ENCODE measurements at places on chromosomes 2 and 18. TPM values are rescaled to one million over a fixed set of nuclear protein-coding genes. Genes with fewer than 3 reads are reported as not detected.

DNA sequence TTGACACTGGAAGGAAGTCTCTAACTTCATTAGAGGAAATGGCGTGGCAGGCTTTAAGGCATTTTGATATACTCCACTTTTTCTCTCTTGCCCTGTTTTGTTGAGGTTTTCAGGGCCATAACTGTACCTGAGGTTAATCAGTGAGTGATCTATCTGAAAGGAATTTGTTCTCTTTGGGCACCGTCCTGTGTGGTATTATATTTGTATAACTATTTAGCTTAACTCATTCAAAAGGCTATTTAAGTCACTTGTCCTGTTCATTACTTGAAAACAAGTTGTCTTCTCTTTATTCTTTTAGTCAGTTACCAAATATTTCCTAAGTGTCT lies 180.4 kb downstream of the NEDD4L start:
- no peaks in the 10 kb centered on the region for H3K27me3 ChIP-seq
- no peak overlapping the region for H3K27ac ChIP-seq
- DNase-seq, result no peak

DNA sequence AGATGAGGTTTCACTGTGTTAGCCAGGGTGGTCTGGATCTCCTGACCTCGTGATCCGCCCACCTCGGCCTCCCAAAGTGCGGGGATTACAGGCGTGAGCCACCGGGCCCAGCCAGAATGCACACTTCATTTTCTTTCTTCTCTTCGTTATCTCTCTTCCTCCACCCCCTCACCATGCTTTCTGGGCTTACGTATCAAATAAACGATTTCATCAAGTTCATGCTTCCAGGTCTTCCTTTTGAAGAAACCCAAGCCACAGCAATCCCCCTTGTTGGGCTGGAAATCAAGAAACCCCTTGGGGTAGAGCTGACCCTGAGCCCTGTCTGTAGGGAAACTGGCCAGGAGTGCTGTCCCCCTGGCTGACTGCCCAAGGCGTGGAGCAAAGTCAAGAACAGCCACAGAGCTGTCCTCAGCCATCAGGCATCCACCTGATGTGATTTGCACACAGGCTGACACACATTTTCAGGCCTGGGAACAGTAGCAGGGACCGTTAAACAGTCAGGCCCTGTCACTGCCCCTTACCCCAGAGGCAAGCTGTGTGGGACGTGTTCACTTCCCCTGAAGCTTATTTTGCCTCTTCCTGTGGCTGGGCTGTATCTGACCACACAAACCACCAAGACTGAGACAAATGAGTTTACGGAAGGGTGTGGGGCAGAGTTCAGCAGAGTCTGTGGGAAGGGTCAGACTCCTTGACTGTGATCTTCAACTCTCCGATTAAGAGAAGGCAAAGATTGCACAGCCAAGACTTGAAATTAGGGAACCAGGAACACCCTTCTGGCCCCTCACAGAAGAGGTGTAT lies 15.1 kb upstream of the NMUR1 start:
- no peaks in the 10 kb centered on the region for H3K27me3 ChIP-seq
- peak overlapping the region; percentile 43 for H3K4me3 ChIP-seq
- DNase-seq, result peak; percentile 98
- no peaks in the 10 kb centered on the region for H3K36me3 ChIP-seq

DNA sequence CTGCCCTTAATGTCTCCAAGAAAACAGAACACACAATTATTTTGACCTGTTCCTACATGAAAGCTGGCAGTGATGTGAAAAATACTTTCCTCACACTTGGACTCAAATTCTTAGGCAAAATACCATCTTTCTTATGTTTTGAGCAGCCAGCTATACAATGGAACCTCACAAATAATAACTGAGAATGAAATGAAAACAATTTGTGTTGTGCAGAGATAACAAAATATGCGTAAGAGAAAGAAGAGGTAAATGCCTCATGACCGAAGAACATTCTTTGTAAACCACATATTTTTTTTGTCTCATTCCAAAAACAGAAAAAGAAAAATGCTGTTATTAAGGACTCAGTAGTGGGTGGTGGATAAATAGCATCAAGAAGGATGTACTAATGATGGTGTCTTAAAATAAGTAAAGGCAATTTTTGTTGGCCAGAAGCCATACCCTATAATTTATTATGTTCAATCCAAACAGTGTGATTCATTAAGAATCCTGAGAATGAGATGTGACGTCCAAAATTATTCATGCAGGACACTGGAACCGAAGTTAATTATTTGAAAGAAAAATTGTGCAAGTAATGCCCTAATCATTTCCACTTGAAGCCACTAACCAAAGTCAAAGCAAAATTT lies 193.0 kb upstream of the NETO1 start:
- no peaks in the 10 kb centered on the region for H3K27me3 ChIP-seq
- H3K36me3 ChIP-seq, result no peaks in the 10 kb centered on the region
- H3K4me1 ChIP-seq, result no peaks in the 10 kb centered on the region
- DNase-seq, result no peak
- no peak overlapping the region for H3K4me3 ChIP-seq
- no peak overlapping the region for H3K27ac ChIP-seq

DNA sequence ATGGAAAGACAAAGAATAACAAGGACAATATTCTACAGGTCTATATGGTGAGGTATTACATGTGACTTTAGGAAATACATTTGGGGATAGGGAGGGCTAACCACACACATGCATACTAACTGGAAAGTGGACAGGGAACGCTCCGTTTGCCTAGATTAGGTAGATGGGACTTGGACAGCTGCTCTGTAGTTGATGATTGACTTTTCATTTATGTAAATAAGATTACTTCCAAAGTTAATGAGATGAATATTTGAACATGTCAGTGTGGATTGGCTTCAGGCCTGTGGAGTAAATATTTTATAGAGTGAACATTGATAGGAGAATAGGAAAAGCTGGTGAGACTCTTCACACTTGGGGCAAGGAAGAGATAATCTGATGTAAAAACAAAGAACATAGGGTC lies 142.0 kb downstream of the NCK2 start:
- no peak overlapping the region for H3K4me3 ChIP-seq
- peaks cover under 1% of the 10 kb centered on the region for H3K36me3 ChIP-seq
- H3K27me3 ChIP-seq, result no peaks in the 10 kb centered on the region
- H3K4me1 ChIP-seq, result peaks cover 5% of the 10 kb centered on the region
- H3K27ac ChIP-seq, result no peak overlapping the region

- H3K27ac ChIP-seq, result no peak overlapping the region
- DNase-seq, result no peak
- no peaks in the 10 kb centered on the region for H3K36me3 ChIP-seq
Measured at GRCh38 chr2:169999054-169999453, 171.8 kb downstream of the UBR3 start.

- no peak for DNase-seq
- no peak overlapping the region for H3K27ac ChIP-seq
- H3K27me3 ChIP-seq, result no peaks in the 10 kb centered on the region
- H3K4me1 ChIP-seq, result no peaks in the 10 kb centered on the region
- H3K4me3 ChIP-seq, result no peak overlapping the region
Measured at GRCh38 chr18:63994783-63995399, 25.0 kb downstream of the SERPINB8 start.

DNA sequence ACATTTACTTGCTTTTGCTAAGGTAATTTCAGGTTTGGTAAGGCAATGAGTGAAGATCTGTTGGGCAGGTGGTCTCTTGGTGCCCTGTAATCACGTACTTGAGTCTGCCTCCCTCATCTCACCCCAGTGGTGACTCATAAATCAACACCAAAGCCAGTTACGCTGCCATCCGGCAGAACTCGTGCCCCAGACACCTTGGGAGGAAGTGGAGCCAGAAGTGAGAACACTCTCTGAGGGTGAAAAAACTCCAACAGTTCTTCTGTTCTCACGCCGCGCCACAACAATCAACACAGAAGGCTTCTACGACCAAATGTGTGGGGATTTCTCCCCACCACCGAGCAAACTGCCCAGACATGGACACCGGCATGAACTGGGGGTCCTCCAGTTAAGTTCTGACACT lies 206.2 kb downstream of the ARL4C start:
- no peaks in the 10 kb centered on the region for H3K27me3 ChIP-seq
- peak overlapping the region; percentile 77 for H3K27ac ChIP-seq
- H3K4me3 ChIP-seq, result no peak overlapping the region
- peaks cover 39% of the 10 kb centered on the region for H3K4me1 ChIP-seq

- no peak overlapping the region for H3K4me3 ChIP-seq
- no peaks in the 10 kb centered on the region for H3K36me3 ChIP-seq
- H3K4me1 ChIP-seq, result no peaks in the 10 kb centered on the region
- H3K27me3 ChIP-seq, result no peaks in the 10 kb centered on the region
- DNase-seq, result no peak
Measured at GRCh38 chr2:109124982-109125592, 3.9 kb upstream of the SH3RF3 start.

DNA sequence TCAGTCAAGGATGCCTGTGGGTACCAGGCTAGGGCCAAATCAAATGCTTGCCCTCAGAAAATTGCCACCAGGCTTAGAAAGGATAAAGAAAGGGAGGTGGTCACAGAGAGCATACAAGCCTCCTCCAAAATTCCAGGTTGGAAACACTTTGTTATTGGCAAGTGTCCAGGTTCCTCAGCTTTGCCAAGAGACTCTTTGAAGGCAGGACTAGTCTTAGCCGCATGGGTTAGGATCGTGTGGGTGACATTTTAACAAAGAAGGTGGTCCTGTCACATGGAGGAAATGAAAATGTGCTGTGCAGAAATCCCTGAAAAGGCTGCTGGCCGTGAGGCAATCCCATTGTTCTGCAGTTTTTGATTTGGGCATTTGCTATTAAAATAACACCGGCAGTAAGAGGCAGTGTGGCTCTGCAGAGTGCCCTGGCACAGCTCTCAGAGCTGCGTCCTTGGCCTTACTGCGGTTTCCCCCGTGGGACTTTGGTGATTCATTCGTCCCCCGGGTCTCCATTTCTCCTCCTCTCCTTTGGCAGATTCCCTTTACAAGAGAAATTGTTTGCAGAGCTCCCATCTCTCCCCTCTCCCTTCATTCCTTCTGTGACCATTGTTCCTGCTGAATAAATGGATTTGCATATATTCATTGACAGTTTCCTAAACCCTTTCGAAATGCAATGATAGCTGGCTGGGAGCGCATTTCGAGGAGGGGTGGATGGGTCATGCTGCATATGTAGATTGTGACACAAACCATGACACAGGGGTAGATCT lies 187.3 kb downstream of the VAPA start:
- no peaks in the 10 kb centered on the region for H3K36me3 ChIP-seq
- no peak overlapping the region for H3K27ac ChIP-seq
- no peaks in the 10 kb centered on the region for H3K27me3 ChIP-seq
- no peak for DNase-seq
- H3K4me3 ChIP-seq, result no peak overlapping the region
- no peaks in the 10 kb centered on the region for H3K4me1 ChIP-seq

GRCh38 chr2:188570370-188570769 lies 278.7 kb downstream of the GULP1 start:
- no peak for DNase-seq
- H3K4me1 ChIP-seq, result no peaks in the 10 kb centered on the region
- no peak overlapping the region for H3K4me3 ChIP-seq
- no peaks in the 10 kb centered on the region for H3K36me3 ChIP-seq

- no peaks in the 10 kb centered on the region for H3K4me1 ChIP-seq
- no peak overlapping the region for H3K27ac ChIP-seq
- DNase-seq, result no peak
- peaks cover 7% of the 10 kb centered on the region for H3K36me3 ChIP-seq
- H3K4me3 ChIP-seq, result no peak overlapping the region
- no peaks in the 10 kb centered on the region for H3K27me3 ChIP-seq
Measured at GRCh38 chr18:58391231-58391825, 237.6 kb downstream of the ALPK2 start.

DNA sequence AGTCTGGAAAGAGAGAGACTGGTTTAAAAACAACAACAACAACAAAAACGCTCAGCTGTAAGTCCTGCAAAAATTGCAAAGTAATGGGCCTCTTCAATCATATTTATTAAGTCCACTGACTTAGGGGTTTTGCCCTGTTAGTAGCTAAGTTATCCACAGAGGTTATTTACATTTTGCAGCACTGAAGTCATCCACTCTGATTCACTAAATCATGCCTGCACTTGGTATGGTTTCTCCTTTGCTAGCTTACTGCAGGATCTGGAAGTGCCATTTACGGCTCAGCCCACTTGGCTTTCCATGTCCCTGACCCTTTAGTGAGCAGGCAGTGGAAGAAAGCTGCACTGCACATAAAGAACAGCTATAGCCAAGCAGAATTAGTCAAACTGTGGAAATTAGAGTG lies 484.4 kb downstream of the NRXN1 start:
- H3K4me3 ChIP-seq, result no peak overlapping the region
- DNase-seq, result no peak
- H3K36me3 ChIP-seq, result no peaks in the 10 kb centered on the region
- no peaks in the 10 kb centered on the region for H3K27me3 ChIP-seq
- no peaks in the 10 kb centered on the region for H3K4me1 ChIP-seq

GRCh38 chr2:10146366-10147005 lies 23.9 kb downstream of the RRM2 start:
- H3K27me3 ChIP-seq, result no peaks in the 10 kb centered on the region
- H3K4me1 ChIP-seq, result no peaks in the 10 kb centered on the region
- H3K36me3 ChIP-seq, result no peaks in the 10 kb centered on the region
- no peak overlapping the region for H3K27ac ChIP-seq

DNA sequence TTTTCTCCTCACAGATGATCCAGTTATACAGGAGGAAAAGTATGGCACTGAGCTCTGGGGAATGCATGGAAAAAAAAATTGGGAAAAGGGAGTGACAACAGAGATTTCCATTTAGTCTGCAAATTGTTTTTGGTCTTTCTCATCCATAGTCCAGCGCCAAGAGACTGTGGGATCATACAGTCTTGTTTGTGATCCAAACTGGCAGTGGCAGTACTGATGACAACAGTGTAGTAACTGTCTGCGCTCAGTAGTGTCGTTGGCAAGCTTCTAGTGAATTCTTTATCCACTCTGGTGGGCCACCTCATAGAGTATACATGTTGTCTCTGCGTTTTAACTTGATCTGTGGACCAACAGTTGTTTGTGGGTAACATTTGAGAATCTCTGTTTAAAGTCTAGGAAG lies 37.9 kb downstream of the GALNT1 start:
- H3K4me3 ChIP-seq, result no peak overlapping the region
- no peak for DNase-seq
- no peak overlapping the region for H3K27ac ChIP-seq
- peaks cover 27% of the 10 kb centered on the region for H3K4me1 ChIP-seq
- no peaks in the 10 kb centered on the region for H3K36me3 ChIP-seq

- DNase-seq, result no peak
- H3K27me3 ChIP-seq, result no peaks in the 10 kb centered on the region
- H3K4me1 ChIP-seq, result no peaks in the 10 kb centered on the region
Measured at GRCh38 chr2:223005496-223005895, 46.5 kb upstream of the KCNE4 start.

GRCh38 chr2:219285894-219286425 lies 6.8 kb downstream of the DNAJB2 start:
- H3K27me3 ChIP-seq, result no peaks in the 10 kb centered on the region
- H3K4me3 ChIP-seq, result no peak overlapping the region
- H3K4me1 ChIP-seq, result no peaks in the 10 kb centered on the region

GRCh38 chr2:9206991-9207640 lies 504 bp downstream of the ASAP2 start:
- H3K4me1 ChIP-seq, result 0 out of 2 replicates have a peak, but pooled peaks cover 4% of the 10 kb centered on the region
- no peak overlapping the region for H3K27ac ChIP-seq
- H3K4me3 ChIP-seq, result peak overlapping the region; percentile 55
- H3K27me3 ChIP-seq, result peaks cover 15% of the 10 kb centered on the region
- DNase-seq, result no peak

The SERPINB13 gene
- total RNA-seq, result not detected

The ATP6V1C2 gene
- not detected for total RNA-seq

The PROKR1 gene
- not detected for total RNA-seq

The TNFRSF11A gene
- 0.56 TPM for total RNA-seq

The ACMSD gene
- total RNA-seq, result not detected

The KIAA1328 gene
- 3.8 TPM for total RNA-seq

The PTGR3 gene
- 45.1 TPM for total RNA-seq

The SS18 gene
- total RNA-seq, result 56.7 TPM

The SALL3 gene
- 0.10 TPM for total RNA-seq

The FOXD4L1 gene
- 0.16 TPM for total RNA-seq

The SERPINB12 gene
- not detected for total RNA-seq

The PKDCC gene
- 4.3 TPM for total RNA-seq

The ATG9A gene
- 22.9 TPM for total RNA-seq

The PMAIP1 gene
- total RNA-seq, result 101 TPM
